Posterior vena cava (tissue), 2 donors: ENCODE measurements at places on chromosomes 5 and 9.
A peak's percentile ranks its signal among the peaks of the same experiment; 100 is the strongest.

DNA sequence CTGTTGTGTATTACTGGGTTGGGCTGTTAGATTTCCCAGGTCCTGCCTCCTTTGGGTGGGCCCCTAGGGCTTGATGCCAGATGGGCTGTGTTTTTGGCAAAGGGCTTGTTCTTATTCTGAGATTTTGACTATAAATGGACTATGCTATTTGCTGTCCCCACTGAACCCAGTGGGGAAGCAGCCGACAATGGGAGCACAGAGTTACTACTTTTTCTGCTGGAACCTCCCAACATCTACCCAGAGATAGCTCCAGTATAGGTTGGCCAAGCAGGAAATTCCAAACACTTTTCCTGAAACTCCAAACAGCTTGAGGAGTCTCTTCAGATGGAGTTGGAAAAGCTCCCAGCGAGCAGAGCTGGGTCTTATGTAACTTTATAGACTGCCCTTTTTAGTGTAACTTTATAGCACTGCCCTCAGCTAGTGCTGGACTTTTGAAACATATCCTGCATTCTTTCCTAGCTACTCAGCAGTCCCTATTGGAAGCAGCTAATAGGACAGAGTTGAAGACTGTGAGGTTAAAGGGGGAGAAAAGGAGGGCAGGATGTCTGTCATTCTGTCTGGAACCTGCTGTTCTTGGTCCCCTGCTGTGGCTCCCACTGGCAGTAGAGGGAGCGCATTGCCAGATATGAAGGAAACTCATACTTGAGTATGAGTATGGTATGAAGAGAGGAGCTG lies 21.0 kb downstream of the RUSC2 start:
- DNase-seq = peak; percentile 95

DNA sequence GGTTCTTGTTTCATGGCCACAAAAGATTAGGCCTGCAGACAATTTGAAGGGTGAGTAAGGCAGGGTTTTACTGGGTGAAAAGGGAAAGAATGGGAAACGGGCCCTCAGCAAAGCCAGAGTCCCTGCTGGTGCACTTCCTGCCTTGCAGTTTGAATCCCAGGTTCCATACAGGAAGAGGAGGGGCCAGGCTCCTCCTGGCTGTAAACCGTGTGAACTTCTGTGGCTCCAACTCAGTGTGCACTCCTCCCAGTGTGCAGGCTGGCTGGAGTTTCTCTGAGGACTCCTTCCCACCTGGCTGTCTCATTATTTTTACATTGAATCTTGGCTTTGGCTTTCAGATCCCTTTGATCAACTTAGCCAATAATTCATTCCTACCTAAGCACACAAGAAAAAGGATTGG lies 367.1 kb upstream of the KLF4 start:
- DNase-seq = no peak

- DNase-seq = peak; percentile 29
Observed at GRCh38 chr9:126480813-126481212, 132.9 kb upstream of the LMX1B start.

DNA sequence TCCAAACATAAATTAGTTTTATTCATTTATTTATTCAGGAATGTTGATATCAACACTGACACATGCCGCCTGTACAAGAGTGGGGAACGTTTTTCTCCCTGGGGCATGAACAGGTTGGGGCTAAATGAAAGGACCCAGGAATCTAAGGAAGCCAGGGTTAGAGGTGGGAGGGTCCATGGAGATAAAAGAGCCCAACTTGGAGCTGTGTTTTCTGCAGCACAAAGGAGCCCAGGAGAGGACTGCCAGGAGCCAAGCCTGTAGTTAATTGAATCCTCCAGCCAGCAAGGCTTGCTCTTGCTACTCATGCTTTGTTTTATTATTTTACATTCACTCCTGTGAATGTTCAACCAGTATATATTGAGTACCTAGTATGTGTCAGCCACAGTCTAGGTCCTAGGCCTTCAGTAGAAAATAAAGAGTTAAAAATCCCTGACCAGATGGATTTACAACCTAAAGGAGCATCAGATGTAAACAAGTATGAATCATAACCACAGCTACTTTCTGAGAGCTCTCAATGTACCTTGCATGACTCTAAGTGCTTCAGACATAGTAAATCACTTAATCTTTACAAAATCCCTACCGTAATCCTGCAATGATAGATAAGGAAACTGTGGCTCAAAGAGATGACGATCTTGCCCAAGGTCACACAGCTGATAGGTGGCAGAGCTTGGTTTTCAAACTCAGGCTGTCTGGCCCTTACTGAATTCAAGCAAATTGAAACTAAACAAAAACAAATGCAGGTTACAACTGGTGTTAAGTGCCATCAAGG lies 69.8 kb downstream of the ASTN2 start:
- DNase-seq = no peak

- DNase-seq = no peak
Observed at GRCh38 chr5:81909677-81910076, 62.1 kb upstream of the ATG10 start.
